ENCODE measurements at places on chromosomes 7 and 10.

- DNase-seq, result peak; percentile 33
Observed at GRCh38 chr7:44580945-44581878, 819 bp downstream of the TMED4 start.

- no peak for DNase-seq
Observed at GRCh38 chr10:33199731-33200232, 134.7 kb downstream of the NRP1 start.

- DNase-seq, result no peak
Observed at GRCh38 chr10:10677479-10677878, 340.2 kb upstream of the CELF2 start.

DNA sequence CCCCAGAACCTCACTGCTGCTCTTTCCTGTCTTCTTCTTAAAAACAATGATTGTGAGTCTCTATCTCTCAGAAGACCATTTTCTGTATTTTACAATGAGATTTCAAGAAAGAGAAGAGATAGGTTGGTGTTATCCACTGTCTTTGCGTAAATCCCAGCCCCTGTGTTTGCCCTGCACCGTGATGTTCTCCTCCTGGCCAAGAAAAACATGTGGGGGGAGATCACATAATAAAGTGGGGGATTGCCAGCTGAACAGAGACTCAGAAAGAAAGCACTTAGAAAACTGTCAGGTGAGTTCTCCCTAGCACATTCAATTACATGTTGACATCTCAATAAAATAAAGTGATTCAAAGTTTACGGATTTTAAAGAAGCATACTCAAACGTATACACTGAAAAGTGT, 105.0 kb upstream of the PITRM1 start:
- no peak for DNase-seq

DNA sequence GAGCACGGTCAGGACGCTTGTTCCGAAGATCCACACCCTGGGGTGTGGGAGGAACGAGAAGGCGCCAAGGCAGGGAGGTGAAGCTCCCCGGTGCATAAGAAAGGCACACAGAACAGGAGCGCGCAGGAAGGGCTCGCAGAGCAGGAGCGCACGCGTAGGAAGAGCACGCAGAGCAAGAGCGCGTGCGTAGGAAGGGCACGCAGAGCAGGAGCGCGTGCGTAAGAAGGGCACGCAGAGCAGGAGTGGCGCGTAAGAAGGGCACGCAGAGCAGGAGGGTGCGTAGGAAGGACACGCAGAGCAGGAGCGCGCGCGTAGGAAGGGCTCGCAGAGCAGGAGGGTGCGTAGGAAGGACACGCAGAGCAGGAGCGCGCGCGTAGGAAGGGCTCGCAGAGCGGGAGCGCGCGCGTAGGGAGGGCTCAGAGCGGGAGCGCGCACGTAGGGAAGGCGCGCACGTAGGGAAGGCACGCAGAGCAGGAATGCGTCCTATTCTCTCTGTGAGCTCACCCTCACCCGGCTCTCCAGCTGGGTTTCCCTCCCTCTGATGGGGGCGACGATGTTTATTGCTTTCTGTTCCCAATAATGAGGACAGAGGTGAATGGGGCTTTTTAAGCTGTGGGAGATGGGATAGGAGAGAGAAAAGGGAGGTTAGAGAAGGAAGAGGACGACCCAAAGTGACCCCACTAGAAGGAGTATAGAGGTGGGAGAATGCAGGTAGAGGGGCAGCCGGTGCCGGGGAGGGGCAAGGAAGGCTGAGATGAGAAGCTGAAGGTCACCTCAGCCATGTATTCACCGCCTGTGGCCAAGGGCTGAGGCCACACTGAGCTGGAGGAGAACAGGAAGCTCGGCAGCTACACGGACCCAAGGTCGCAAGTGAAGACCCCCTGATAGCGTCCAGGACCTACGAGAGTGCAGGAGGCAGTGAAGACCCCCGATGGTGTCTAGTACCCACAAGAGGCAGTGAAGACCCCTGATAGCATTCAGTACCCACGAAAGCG, 423.2 kb downstream of the PTPRN2 start:
- DNase-seq, result no peak

- no peak for DNase-seq
Observed at GRCh38 chr7:97275475-97275874, 158.0 kb downstream of the SDHAF3 start.

DNA sequence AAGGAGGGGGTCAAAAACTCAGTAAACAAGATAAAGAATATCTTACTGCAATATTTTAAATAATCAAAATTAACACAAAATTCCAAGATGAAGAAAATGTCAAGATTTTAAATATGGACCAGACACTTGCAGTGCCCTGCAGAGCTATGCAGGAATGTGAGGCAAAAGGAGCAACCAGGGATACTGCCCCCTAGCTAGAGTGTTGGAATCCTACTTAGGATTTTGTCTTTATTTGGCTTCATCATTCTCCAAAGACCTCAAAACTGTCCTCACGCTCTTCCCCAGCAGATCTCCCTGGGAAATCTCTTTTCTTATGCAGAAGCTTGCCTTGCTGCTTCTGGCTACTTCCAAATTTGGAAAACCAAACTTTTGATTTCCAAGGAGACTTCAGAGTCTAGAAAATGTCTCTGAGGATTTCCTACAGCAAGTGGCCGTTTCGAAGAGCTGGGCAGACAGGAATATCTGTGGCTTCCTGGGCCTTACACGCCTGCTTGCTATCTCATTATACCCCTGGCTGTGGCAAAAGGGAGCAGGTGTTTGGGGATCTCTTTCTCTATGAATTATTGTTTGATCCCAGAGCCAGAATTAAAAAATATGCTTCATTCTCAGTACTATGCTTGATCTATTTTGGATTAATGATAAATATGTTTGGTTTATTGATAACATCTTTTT, 232.2 kb upstream of the BMPER start:
- no peak for DNase-seq

DNA sequence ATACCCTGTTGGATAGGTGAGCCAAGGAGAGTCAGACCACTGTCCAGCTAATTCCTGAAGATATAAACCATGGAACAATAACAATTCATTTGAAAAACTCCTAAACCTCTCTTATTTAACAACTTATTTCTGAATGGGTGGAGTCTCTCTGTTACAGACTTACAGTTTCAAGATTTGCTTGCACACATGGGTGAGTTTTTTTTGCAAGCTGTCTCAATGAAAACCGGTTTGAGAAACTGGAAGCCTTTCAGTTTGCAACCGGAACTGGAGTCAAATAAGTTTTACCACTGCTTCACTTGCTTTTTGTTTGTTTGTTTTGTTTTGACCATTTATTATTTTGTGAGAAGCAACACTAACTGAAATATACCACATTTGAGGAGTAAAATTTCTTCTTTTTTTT, 243.8 kb downstream of the MTERF1 start:
- no peak for DNase-seq

DNA sequence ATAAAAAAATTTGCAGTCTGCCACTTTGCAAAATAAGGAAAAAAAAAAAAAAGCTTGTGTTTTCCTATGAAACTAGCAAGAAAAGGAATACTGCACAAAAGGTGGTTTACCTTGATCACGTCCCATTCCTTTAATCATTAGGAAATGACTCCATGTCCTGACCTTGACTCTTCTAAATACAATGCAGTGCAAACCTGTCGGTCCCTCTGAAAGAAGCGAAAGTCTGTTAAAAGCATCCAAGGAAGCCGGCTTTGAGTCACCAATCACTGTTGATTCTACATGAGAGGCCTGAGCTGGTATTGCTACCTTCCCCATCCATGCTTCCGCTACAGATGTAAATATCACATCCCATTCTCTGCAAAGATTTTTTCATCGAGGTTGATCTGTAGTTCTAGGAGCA, 652.1 kb downstream of the SDK1 start:
- no peak for DNase-seq

DNA sequence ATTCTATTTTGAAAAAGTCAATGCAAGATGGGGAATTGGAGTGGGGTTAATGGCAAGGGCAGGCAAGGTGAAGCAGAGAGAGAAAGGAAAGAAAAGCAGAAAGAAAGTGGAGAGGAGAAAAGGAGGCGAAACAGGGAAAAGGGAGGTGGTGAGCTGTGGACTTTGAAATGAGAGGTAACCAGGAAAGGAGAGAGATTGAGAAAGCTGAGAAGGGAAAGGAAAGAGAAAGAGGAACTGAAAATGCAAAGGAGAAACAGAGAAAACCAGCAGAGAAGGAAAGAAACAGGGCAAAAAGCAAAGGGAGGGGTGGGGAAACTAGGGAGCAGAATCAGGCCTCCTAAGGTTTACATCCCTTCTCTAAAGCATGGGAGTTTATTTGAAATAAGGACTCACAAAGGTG, 72.5 kb upstream of the TPK1 start:
- no peak for DNase-seq

- DNase-seq, result no peak
Observed at GRCh38 chr10:133056001-133056400, 31.7 kb upstream of the ADGRA1 start.

GRCh38 chr7:158887594-158887993, 31.2 kb downstream of the DYNC2I1 start:
- DNase-seq, result no peak

- DNase-seq, result no peak
Observed at GRCh38 chr10:421170-421569, 268.3 kb downstream of the DIP2C start.

- no peak for DNase-seq
Observed at GRCh38 chr10:131215776-131216175, 95.7 kb downstream of the TCERG1L start.

GRCh38 chr10:52879091-52879807, 106.7 kb upstream of the MBL2 start:
- no peak for DNase-seq

GRCh38 chr10:117497736-117498135, 44.8 kb upstream of the EMX2 start:
- no peak for DNase-seq

DNA sequence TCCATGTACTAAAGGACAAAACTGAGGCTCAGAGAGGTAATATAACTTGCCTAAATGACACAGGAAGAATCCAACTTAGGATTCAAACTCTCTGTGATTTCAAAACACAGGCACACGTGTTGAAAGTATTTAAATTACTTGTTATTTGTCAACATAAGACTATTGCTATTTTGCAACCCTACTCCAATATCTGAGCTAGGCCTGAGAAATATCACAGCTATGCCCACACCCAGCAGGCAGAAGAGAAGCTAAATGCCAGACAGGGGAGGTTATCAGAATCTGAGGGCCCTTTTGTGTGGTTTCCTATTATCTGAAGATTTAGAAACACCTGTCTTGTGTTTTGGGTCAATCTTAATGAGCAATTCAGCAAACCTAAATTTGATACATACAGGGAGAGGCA, 204.3 kb downstream of the ANK3 start:
- no peak for DNase-seq

DNA sequence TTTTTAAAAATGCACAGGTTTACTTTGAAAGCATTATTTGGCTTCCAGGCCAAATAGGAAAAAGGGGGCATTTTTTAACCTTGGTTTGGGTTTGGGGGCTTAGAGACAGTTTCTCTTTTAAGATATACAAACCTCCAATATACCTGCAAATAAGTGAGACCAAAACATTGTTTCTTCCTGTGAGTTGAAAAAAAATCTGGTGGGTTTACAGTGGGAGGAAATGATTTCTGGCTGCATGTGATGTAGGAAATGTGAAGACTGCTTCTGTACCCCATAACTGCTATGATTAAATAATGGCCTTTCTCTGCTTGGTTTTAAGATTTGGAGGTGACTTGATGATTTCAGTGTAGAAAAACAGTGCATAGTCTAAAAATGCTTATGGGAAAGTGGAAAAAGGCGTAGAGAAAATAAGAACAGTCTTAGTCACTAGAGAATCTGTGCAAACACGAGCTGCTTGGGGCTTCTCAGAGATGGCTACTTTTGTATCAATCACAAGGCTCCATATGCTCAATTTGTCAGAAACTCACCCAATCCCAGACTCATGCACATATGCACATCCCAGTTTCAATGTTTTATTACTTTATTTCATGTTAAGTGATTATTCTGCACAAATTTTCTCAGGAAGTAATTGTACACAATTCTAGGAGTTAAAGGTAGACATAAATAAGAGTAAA, 22.1 kb upstream of the PRKCQ start:
- no peak for DNase-seq

GRCh38 chr10:75043256-75044131, 68.0 kb upstream of the SAMD8 start:
- no peak for DNase-seq

Data from NCI-H2029 treated with DMSO at 0.1 percent for 48 hours (cell line).